ENCODE measurements at places on chromosomes 11 and 22.

GRCh38 chr22:45430871-45431270 lies 17.4 kb downstream of the RIBC2 start:
- DNase-seq: no peak

GRCh38 chr11:112785719-112786118 lies 175.5 kb upstream of the NCAM1 start:
- no peak for DNase-seq

DNA sequence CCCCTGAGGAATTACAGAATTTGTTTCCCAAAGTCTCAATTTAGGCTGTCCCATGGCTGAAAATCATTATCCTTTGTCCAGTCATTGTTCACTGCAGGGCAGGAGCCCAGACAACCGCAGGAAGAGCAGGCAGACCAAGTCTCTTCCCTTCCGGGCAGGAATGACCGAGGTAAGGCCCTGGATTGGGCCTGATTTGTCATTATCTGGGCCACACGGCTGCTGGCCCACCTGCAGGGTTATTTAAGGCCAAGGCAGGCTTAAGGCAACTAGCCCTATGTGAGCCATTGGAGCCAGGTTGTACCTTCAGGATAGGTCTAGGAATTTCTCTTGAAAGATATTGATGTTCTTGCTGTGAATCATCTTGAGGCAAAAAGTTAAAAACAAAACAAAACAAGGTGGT lies 9.7 kb upstream of the IL10RA start:
- DNase-seq: no peak

GRCh38 chr22:33221568-33221967 lies 163.4 kb upstream of the SYN3 start:
- no peak for DNase-seq

- DNase-seq: no peak
Observed at GRCh38 chr11:128738942-128739341, 45.1 kb downstream of the FLI1 start.

- peak; percentile 50 for DNase-seq
Observed at GRCh38 chr11:36412781-36413383, 97.2 kb downstream of the TRAF6 start.

- DNase-seq: no peak
Observed at GRCh38 chr11:71459767-71460320, 6.8 kb downstream of the NADSYN1 start.

- DNase-seq: no peak
Observed at GRCh38 chr22:42440728-42441127, 8.5 kb upstream of the NFAM1 start.

GRCh38 chr11:11577932-11578911 lies 43.6 kb downstream of the GALNT18 start:
- no peak for DNase-seq

- DNase-seq: no peak
Observed at GRCh38 chr11:72208281-72208680, 8.3 kb upstream of the FOLR2 start.

GRCh38 chr11:36273110-36273509 lies 16.1 kb downstream of the COMMD9 start:
- no peak for DNase-seq

GRCh38 chr11:83069441-83070043 lies 2.2 kb downstream of the RAB30 start:
- no peak for DNase-seq

Data from AG04450 (cell line).